ENCODE measurements at places on chromosomes 6 and 20. TPM values are rescaled to one million over a fixed set of nuclear protein-coding genes. Genes with fewer than 3 reads are reported as not detected.

DNA sequence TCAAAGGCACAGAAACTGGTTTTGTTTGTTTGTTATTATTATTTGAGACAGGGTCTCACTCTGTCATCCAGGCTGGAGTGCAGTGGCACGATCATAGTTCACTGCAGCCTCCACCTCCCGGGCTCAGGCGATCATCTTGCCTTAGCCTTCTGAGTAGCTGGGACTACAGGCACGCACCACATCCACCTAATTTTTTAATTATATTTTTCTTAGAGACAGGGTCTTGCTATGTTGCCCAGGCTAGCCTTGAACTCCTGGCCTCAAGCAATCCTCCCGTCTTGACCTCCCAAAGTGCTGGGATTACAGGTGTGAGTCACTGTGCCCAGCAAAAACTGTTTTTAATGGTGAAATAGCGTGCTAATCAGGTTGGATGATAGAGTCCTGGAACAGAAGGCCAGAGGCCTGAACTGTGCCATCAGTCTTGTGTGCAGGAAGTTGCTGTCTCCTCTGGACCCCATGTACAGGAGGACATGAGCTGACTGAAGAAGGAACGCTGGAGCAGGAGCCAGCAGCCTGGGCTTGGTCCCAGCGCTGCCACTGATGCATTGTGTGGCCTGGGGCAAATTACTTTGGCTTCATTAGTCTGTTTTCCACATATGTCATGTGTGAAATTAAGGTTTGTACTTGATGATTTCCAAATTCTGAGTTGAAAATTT, 4.9 kb downstream of the TM9SF4 start:
- no peak for DNase-seq

- peak; percentile 44 for DNase-seq
Observed at GRCh38 chr6:35057449-35058357, 83.4 kb downstream of the TCP11 start.

- no peak for DNase-seq
Observed at GRCh38 chr6:170068496-170068895, 222.4 kb downstream of the DLL1 start.

ATP5F1E gene
- total RNA-seq, result 29.0 TPM

DNA sequence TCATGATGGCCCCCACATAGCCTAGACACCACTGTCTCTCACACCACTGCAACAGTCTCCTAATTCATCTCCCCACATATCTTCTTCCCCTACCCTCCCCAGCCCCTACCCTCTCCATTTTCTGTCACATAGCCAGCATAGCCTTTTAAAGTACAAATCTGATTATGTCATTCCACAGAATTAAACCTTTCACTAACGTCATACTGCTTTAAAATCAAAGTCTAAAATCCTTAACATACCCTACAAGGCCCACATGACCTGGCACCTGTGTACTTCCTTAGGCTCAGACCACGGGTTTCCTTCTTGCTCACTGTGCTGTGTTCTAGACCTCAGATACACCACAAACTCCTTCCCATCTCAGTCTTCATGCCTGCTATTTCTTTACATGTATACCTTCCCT, 5.9 kb downstream of the OSTM1 start:
- DNase-seq, result no peak

- peak; percentile 93 for DNase-seq
Observed at GRCh38 chr6:44219053-44219814, 2.5 kb downstream of the MYMX start.

EYA4 gene
- 18.5 TPM for total RNA-seq

CGA gene
- total RNA-seq, result not detected

DNA sequence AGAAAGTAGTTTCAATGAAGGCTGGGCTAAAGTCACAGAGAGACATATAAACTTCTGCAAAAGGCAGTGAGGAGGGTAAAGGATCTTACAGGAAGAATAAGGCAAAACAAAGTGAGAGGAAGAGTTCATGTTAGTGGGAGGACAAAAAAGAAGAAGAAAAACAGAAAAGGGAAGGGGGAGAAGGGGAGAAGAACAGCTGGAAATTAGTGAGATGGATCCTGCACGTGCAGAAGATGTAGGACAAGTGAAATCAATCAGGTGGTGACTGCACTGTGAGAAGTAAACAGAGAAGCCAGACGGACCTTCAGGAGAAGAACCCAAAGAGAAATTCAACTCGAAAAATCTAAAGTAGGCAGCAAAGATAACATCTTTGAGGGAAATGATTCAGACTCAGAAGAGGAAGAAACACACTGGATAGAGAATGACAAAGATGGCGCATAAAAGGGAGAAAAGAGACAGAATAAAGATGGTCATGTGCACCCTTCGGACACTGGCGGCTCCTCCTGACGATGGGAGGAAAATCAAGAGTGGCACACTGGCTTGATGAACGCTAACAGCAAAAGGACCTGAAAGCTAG, 105.9 kb downstream of the MYB start:
- DNase-seq, result no peak

HMGCLL1 gene
- total RNA-seq, result not detected

DNA sequence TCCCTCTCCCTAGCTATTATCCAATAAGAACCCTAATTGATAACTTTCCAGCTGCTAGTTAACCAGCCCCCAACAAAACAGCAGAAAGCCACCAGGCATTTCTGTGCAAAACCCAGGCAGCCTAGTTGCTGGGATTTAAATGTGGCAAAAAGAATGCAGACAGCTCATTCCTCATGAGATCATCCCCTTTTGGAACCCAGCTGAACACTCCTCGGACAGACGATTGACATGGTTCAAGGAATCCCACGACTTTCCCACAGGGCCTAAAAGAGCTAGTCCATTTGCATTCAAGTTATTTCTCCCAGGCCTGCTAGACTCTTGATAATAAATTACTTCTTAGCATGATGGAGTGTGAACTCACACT, 24.0 kb downstream of the JAG1 start:
- DNase-seq, result peak; percentile 81

RAMACL gene
- total RNA-seq, result not detected

GRCh38 chr6:106105493-106105892, 19.4 kb downstream of the PRDM1 start:
- DNase-seq, result no peak

TFAP2D gene
- not detected for total RNA-seq

DNA sequence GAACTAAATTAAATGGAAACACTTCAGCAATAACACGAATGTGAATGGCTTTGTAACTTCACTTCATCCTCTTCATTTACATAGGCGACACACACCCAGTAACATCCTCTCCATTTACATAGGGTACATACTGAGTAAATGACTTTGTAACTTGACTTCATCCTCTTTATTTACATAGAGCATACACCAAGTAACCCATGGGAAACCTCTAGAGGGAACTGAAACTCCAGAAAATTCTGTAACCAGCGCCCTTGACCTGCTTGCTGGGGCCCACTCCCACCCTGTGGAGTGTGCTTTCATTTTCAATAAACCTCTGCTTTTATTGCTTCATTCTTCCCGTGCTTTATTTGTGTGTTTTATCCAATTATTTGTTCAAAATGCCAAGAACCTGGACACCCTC, 81.6 kb upstream of the OPRM1 start:
- DNase-seq, result no peak

DNA sequence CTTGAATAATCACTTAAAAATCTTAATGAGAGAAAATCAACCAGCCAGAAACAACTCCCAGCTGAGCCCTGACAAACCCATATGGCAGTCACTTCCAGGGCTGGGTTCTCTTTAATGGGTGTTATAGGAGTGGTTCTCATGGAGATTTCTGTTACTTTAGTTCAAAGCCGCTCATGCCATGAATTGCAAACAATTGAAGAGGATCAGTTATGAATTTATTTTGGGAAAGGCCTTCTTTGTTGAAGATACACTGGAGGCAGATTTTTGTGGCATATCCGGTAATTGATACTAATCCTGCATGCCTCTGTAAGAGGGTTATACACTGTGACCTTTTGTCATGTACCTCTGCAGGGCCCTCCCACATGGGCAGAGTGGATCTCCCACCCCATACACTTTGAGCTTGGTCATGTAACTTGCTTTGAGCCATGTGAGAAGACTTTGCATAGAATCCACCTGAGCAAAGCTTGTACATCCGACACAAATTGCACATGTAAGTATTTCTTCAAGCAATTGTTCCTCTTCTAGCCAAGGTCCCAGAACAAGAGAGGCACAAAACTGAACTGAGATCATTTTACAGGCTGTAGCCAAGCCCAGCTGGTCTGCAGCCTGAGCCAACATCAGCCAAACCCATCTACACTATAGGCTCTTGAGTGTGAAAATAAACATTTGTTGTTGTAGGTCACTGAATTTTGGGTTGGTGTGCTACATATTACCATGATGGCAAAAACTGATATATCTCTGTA, 492.3 kb downstream of the PREX1 start:
- peak; percentile 6 for DNase-seq

GRCh38 chr20:375265-375889, 5.2 kb upstream of the TRIB3 start:
- DNase-seq, result no peak

DNA sequence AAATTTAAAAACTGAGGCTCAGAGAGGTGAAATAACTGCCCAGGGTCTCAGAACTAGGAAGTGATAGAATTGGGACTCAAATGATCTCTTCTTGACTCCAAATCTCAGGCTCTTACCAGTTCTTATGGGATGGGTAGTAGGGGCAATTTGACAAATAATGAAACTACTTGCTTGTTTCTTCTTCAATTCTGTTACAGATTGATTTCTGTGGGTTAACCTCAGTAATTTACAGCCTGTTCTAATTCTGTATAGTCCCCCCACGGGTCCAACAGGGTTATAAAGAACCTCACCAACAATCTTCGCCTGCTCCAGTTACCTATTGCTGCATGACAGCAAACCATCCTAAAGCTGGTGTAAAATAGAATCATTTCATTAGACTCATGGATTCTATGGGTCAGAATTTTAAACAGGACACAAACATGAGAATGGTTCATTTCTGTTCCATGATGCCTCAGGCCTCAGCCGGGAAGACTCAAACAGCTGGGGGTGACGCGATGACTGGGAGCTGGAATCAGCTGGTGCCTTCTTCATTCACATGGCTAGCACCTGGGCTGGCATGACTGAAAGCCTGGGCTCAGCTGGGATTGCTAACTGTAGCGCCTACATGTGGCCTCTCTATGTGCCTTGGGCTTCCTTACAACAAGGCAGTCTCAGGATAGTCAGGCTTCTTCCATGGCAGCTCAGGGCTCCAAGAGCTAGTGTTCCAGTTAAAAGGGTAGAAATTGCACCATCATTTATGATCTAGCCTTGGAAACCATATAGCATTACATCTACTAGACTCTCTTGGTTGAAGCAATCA, 6.6 kb upstream of the WFDC2 start:
- DNase-seq, result peak; percentile 3

DNA sequence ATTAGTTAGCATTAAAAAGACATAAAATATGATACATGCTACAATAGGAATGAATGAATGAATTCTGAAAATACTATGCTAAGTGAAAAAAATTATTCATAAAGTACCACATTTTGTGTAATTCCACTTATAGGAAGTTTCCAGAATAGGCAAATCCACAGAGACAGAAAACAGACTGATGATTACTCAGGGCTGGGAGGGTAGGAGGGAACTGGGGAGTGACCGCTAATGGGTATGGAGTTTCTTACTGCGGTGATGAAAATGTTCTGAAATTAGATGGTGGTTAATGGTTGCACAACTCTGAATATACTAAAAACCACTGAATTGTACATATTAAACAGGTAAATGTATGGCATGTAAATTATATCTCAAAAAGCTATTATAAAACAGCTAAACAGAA, 22.6 kb downstream of the FERMT1 start:
- DNase-seq, result no peak

PNPLA1 gene
- not detected for total RNA-seq

GRCh38 chr6:90631046-90631445, 44.2 kb upstream of the MAP3K7 start:
- DNase-seq, result no peak

TSHZ2 gene
- not detected for total RNA-seq

DNA sequence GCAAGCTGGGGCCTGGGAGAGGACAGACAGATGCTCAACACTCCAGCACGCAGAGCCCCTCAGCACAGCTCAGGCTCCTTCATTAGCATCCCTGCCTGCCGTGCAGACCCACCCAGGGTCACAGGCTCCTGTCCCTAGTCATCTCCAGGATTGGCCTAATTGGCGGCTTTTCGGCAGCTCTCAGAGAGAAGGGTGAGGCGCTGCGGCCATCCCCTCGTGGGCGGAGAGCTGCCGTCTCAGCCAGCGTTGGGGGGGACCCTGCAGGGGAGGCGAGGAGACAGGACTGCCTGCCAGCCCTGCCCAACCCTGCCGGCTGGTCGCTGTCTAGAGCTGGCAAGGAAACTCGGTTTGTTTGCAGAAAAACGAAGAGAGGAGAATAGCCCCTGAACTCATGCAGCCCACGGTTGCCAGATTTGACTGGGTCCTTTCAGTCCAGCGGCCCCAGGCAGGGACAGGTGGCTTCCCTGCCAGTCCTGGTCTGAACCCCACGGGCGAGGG, 26.8 kb downstream of the BHLHE23 start:
- DNase-seq, result no peak

TMEM14B gene
- total RNA-seq, result 52.9 TPM

DNA sequence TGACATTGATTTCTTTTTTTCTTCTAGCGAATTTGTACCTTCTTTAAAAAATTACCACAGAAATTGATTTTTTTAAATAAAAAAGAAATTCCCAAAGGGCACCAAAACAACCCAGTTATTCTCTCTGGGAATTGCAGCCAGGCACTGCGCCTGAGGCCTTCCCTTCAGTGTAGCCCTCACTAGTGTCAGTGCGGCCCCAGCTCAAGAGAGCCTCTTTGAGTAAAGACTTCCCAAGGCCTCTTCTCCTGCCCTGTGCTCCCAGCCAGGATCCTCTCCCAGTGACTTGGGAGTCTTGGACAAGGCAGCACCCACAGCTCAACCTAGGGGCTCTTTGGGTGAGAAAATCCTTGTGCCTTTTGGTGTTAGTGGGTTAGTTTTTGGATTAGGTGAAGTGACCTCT, 41.5 kb downstream of the BPIFB4 start:
- no peak for DNase-seq

NRN1 gene
- total RNA-seq, result 79.4 TPM

DNA sequence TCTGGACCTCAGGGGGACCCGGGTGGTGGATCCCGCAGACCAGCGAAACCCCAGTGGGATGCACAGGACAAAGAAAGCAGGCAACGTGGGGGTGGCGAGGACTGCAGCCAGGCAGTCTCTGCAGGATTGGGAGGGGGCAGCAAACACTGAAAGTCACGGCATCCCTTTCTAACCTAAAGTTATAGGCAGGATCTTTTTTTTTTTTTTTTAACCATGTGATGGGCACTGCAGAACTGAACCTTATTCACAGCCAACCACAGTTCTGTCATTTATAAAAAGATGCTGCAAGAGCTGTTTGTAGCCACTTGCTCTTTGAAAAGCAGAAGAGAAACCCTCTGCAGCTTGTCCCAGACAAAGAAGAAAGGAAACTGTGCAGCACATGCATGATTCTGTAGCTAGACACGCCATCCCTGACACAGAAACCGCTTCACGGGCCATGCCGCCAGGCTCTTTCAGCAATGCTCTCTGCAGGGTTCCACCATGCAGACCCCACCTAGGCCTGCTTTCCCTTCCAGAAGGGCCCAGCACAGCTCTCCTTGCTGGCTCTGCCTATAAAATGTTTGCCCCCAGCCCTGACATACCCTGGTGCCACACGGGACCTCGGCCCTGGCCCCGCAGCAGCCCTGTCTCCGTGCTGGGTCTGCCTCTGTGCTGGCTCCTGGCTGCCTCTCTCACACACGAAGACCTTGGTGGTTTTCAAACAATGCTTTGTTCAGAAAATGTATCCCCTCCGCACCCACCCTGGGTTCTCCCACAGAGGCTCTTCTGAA, 70.8 kb downstream of the PYGB start:
- no peak for DNase-seq

GRCh38 chr6:55819811-55820210, 55.6 kb downstream of the BMP5 start:
- DNase-seq, result no peak

GRCh38 chr6:84050408-84050807, 16.8 kb downstream of the MRAP2 start:
- DNase-seq, result no peak
